ENCODE measurements at places on chromosomes 2 and 18.
A peak's percentile ranks its signal among the peaks of the same experiment; 100 is the strongest.

DNA sequence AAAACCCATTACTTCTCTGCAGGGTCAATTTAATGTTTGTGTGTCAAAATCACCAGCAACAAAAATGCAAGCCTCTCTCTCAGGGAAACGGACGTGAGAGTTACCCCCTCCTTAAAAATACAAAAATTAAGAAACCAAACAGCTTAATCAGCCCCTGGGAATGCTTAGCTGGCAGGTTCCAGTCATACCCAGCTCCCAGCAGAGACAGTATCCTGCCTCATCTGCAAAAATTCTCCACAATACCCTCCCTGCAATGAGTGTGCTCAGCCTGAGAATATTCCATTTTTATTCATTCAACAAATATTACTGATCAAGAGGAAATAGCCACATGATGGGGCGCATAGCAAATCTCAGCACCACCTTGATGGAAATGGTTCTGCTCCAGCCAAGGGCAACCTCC lies 36.3 kb downstream of the ST8SIA5 start:
- no peak for DNase-seq

GRCh38 chr2:16717477-16717876 lies 51.8 kb upstream of the CYRIA start:
- no peak for DNase-seq

GRCh38 chr2:126864861-126865260 lies 33.8 kb upstream of the TEX51 start:
- DNase-seq: no peak

GRCh38 chr2:192030289-192030688 lies 164.4 kb downstream of the TMEFF2 start:
- DNase-seq: no peak

DNA sequence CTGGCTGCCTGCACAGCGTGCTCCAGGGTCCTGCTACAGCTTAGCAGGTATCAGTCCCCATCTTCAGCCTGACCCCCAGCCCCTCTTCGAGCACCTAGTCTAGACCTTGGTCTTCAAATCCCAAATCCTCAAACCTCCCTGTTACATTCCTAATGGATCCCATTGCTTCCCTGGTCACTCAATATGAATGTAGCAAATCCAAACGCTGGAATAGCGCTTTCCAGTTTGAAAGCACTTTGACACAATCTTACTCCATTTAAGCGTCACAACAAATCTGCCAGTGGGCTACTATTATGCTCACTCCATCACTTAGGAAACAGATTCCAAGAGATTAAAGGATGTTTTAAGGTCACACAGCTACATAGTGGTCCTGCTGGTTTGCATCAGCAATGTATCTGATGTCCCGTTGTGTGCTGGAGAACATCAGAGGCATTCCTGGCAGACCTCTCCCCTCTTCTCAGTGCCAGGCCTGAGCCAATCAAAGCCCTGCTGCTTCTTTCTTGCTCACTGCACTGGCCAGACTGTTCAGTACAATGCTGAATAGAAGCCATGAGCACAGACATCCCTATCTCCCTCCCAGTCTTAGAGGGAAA lies 11.1 kb upstream of the INO80C start:
- no peak for DNase-seq

DNA sequence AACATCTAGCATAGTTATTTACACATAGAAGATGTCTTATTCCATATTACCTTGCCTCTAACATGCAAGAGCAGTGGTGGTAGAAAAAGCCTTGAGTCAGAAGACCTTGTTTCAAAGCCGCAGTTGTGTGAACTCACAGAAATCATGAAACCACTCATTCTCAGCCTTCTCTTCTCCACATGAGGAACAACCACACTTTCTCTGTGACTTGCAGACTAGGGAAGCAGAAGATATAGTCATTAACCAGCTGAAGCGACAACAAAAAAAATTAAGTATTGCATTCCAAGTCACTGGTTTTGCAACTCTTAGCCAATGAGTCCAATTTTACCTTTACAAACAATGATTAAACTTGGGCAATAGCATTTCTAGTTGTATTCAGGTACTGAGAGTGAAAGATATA lies 19.0 kb downstream of the TWSG1 start:
- DNase-seq: peak; percentile 24

GRCh38 chr18:34928754-34929335 lies 112.4 kb upstream of the MAPRE2 start:
- DNase-seq: no peak

DNA sequence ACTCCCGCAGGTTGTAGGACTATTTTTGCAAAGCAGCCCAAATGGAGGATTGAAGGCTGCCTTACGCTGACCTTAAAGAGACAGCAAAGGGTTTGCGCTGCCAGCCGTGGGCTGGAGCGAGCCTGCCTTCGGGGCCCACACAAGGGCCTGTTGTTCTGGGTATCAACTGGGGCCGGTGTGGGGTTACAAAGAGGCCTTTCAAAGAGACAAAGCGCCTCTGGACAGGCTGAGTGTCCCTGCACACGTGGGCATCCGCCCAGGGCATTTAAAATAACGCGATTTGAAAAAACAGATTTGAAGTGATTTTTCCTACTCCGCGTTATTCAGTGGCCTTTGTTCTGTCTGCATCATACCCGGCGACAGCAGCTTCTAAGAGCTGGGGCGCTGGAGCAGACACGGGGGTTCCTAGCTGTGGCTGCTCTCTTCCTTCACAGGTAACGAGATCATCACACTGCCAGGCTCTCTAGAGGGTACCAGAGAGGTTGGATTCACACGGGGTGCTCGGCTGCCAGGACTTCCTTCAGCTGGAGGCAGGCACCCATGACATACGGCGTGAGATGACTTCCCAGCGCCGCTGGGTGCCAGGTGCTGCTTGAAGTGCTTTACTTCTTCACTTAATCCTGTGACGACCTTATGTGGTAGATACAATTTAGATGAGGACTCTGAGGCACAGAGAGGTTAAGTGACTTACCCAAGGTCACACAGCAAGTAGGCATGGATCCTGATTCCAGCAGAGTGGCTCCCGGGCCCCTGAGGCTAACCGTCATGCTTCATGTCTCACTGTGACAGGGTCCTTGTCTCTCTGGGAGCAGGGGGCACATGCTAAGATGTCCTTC lies 32.2 kb downstream of the MAL start:
- DNase-seq: no peak

- DNase-seq: peak; percentile 49
These were observed 62.2 kb downstream of the ADNP2 start for GRCh38 chr18:80171054-80171872.

Data from activated CD4-positive, alpha-beta T cell treated with anti-CD3 and anti-CD28 coated beads, Interleukin-2, Interleukin-4, amounts not matched to agents 100 ng/mL and 50 ng/mL, durations not matched to agents 16 hours and 8 hours (primary cell).